Muscle of leg (tissue), 16 donors: ENCODE measurements at places on chromosomes 12 and 14. TPM values are rescaled to one million over a fixed set of nuclear protein-coding genes. Genes with fewer than 3 reads are reported as not detected.

Gene TMPRSS12
- not detected for total RNA-seq

Gene PTPN6
- 5.8 TPM for total RNA-seq

Gene P2RX2
- total RNA-seq = not detected

Gene LETMD1
- 43.4 TPM for total RNA-seq

Gene CLMN
- total RNA-seq = 3.2 TPM

Gene SIX1
- 46.2 TPM for total RNA-seq

Gene TSHR
- total RNA-seq = 0.31 TPM

Gene AKAP3
- 0.35 TPM for total RNA-seq

Gene KLRG1
- total RNA-seq = 2.7 TPM

Gene CMA1
- 0.13 TPM for total RNA-seq

Gene NRL
- total RNA-seq = 1.6 TPM

Gene TROAP
- 6.9 TPM for total RNA-seq

Gene TMEM106C
- total RNA-seq = 59.6 TPM
